ENCODE measurements at places on chromosomes 11 and 22. TPM values are rescaled to one million over a fixed set of nuclear protein-coding genes. Genes with fewer than 3 reads are reported as not detected.

DNA sequence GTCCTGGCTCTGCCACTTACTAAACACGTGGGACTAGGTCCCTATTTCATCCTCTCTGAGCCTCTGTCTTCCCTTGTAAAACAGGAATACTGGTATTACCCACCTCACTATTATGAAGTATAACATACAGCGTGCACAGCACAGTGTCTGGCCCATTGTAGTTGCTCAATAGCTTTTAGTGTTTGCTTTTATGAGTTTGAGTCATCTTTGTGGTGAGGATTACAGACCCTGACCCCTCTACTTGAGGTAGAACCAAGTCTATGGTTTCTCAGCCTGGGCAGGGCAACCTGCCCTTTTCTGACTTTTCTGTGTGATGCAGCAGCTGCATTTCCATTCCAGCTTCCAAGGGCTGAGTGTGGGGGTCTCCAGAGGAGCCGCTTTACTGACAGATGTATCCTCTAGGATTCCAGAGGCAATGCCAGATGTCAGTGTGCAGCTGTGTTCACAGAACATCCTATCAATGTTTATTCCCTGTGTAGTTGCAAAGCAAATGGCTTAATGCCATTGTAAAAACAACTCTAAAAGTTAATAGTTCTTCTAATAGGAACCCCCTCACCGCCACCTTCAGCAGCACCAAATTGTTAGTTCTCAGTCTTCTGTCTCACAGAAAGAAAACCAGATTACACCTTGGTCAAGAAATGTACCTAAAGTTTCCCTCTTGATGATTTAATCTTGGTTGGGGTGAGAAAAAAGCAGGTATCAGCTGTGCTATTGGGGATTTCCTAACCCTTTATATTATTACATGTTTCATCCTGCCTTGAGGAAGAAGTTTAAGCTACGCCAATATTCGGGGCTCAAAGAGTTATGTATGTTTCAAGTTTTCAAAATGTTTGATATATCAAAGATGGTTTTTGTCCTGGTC lies 16.8 kb downstream of the PRR5L start:
- no peak for DNase-seq
- H3K27me3 ChIP-seq, result no peaks in the 10 kb centered on the region
- H3K36me3 ChIP-seq, result no peaks in the 10 kb centered on the region
- H3K27ac ChIP-seq, result no peak overlapping the region
- no peaks in the 10 kb centered on the region for H3K4me1 ChIP-seq
- no peak overlapping the region for H3K4me3 ChIP-seq

GRCh38 chr11:102886999-102887398 lies 12.2 kb upstream of the MMP12 start:
- H3K27ac ChIP-seq, result no peak overlapping the region
- H3K4me1 ChIP-seq, result no peaks in the 10 kb centered on the region
- H3K36me3 ChIP-seq, result no peaks in the 10 kb centered on the region

GRCh38 chr11:101091781-101092180 lies 37.8 kb downstream of the PGR start:
- no peaks in the 10 kb centered on the region for H3K36me3 ChIP-seq
- no peak overlapping the region for H3K27ac ChIP-seq
- H3K27me3 ChIP-seq, result no peaks in the 10 kb centered on the region
- no peak overlapping the region for H3K4me3 ChIP-seq
- no peaks in the 10 kb centered on the region for H3K4me1 ChIP-seq

- no peak overlapping the region for H3K4me3 ChIP-seq
- no peaks in the 10 kb centered on the region for H3K27me3 ChIP-seq
- DNase-seq, result no peak
- H3K27ac ChIP-seq, result no peak overlapping the region
- no peaks in the 10 kb centered on the region for H3K4me1 ChIP-seq
These were observed 46.5 kb downstream of the POLD3 start for GRCh38 chr11:74638869-74639268.

DNA sequence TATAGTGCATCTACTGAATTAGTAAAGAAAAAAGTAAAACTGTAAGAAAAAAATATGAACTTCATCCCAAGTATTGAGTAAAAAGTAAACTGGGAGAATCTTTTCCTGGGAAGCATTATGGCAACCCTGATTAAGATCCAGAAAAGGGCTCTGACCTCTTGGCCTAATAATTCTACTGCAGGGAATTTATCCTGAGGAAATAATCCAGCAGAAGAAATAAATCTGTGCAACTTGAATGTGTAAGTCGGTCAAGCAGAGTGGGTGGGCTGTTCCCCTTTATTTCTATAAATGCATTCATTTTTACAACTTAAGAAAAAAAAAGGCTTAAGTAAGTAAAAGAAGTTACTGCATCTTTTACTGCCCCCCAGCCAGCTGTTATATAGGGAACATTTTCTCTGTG lies 111.2 kb upstream of the PARVA start:
- peaks cover 8% of the 10 kb centered on the region for H3K36me3 ChIP-seq
- DNase-seq, result no peak
- H3K27me3 ChIP-seq, result no peaks in the 10 kb centered on the region
- H3K27ac ChIP-seq, result no peak overlapping the region
- H3K4me1 ChIP-seq, result peaks cover 3% of the 10 kb centered on the region

DNA sequence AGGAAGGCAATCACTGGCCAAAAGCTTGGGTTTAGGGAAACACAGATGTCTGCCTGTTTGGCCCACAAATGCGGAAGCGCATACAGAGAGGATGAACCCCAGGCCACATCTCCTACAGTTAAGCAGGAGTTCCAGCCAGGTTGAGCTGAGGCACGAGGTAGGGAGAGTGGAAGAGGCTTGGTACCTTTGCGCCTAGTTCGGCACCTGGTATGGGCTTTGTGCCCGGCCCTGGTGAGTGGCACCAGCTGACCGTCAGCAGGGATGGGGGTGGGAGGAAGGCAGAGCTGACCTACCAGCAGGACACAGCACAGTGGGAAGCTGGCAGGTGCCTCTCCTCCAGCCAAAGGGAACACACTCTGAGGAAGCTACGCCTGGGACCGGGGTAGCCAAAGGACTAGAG lies 57.6 kb downstream of the KCNC1 start:
- peaks cover 18% of the 10 kb centered on the region for H3K4me1 ChIP-seq
- H3K27me3 ChIP-seq, result no peaks in the 10 kb centered on the region
- no peak overlapping the region for H3K4me3 ChIP-seq
- no peak for DNase-seq

GRCh38 chr22:20080776-20081654 lies 974 bp downstream of the DGCR8 start:
- peaks cover 5% of the 10 kb centered on the region for H3K36me3 ChIP-seq
- no peak for DNase-seq
- H3K27ac ChIP-seq, result peak overlapping the region; percentile 85
- H3K4me3 ChIP-seq, result peak overlapping the region; percentile 87

DNA sequence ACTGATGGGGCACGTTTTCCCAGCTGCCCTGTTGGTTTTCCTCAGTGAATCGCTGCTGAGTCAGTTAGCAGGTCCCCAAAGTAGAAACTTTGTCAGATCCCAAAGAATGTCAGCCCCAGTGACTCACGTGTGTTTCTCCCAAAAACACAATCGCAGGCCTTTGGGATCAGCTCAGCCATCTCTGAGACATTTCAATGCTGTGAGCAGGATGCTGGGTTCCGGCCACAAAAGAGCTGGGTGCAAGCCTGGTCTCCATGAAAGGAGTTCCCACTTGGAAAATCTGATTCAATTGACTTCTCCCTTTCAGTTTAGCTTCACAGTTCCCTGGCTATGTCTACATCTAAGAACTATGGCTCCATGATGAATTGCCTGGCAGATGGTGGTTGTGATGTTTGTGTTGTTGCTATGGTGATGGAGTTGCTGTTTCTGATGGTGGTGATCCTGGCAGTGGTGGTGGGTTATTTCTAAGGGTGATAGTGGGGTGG lies 28.0 kb downstream of the MYEOV start:
- H3K4me1 ChIP-seq, result no peaks in the 10 kb centered on the region
- no peak for DNase-seq
- no peak overlapping the region for H3K27ac ChIP-seq
- H3K36me3 ChIP-seq, result no peaks in the 10 kb centered on the region

DNA sequence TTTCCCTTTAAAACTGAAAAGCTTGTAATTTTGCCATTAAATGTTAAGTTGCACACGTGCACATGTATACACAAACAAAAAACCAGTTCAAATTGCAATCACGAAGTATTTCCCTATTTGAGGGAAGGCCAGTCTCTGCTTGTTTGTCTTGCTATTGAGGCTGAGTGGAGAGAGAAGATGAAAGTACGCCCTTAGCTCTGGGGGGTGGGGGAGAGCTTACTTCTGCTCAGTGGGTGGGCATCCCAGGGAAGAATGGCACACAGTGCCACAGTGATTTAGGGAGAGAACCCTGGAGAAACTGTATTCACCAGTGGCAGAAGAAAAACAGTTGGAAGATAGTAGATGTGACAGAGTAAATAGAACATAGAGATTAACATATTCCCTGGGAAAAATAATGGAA lies 8.7 kb downstream of the YAP1 start:
- H3K27me3 ChIP-seq, result no peaks in the 10 kb centered on the region
- H3K4me1 ChIP-seq, result peaks cover 75% of the 10 kb centered on the region
- no peaks in the 10 kb centered on the region for H3K36me3 ChIP-seq
- peak overlapping the region; percentile 65 for H3K27ac ChIP-seq
- H3K4me3 ChIP-seq, result no peak overlapping the region

DNA sequence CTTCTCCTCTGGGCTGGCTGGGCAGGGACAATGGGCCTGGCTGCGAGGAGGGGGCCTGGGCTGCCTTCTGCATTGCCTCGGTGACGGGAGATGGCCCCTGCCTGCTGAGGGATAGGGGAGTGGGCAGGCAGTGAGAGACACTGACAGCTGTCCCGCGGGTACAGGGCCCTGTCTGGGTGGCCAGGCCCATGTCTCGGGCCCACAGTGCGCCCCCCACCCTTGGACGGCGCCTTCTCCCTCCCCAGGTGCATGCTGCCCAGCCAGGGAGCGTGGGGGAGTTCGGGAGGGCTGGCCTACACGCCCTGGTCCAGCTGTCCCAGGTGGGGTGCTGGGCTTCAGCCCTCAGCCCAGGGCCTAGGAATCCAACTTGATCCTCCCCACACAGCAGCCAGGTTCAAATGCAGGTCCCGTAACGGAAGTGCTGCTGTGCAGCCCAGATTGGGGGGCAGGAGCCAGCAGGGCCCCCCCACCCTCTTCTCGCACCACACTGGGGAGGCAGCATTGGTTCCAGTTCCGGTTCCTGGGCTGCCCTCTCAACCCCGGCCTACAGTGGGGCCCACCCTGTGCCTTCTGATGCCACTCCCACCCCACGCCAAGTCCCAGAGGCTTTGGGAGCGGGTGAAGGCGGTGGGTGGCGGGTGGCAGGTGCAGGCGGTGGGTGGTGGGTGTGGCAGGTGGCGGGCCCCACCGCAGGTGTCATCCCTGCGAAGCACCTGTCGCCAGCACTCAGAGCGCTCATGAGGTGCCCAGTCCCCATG lies 7.3 kb upstream of the TSSC4 start:
- H3K36me3 ChIP-seq, result peaks cover 23% of the 10 kb centered on the region
- H3K4me1 ChIP-seq, result peaks cover 34% of the 10 kb centered on the region
- no peak overlapping the region for H3K4me3 ChIP-seq
- no peak for DNase-seq
- no peak overlapping the region for H3K27ac ChIP-seq

GRCh38 chr11:76293189-76293631 lies 86.9 kb upstream of the WNT11 start:
- no peaks in the 10 kb centered on the region for H3K4me1 ChIP-seq
- no peaks in the 10 kb centered on the region for H3K36me3 ChIP-seq
- DNase-seq, result no peak

GRCh38 chr11:78020246-78020645 lies 2.8 kb downstream of the KCTD14 start:
- no peaks in the 10 kb centered on the region for H3K36me3 ChIP-seq
- no peaks in the 10 kb centered on the region for H3K4me1 ChIP-seq
- DNase-seq, result no peak

DNA sequence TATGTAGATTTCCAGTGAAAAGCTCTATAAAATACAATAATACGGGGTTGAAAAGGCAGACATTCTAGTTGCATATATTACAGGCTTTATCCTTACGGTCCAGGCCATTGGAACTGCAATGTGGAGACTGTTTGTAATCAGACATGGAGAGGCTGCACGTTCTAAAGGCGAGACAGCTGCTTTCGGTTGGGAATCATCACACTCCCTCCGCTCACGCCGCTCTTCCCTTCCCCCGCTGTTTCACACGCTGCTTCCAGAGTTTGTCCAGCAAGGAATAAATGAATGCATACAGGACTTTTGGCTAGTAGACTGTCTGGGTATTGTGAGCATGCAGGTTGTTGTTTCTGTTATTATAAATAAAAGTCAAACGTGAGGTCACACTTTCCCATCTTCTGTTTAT lies 13.5 kb upstream of the EFCAB6 start:
- H3K27me3 ChIP-seq, result peaks cover 30% of the 10 kb centered on the region
- peaks cover 15% of the 10 kb centered on the region for H3K4me1 ChIP-seq
- no peak for DNase-seq
- H3K27ac ChIP-seq, result no peak overlapping the region
- no peak overlapping the region for H3K4me3 ChIP-seq

- peaks cover 6% of the 10 kb centered on the region for H3K4me1 ChIP-seq
- no peaks in the 10 kb centered on the region for H3K27me3 ChIP-seq
- H3K27ac ChIP-seq, result no peak overlapping the region
- DNase-seq, result no peak
- H3K36me3 ChIP-seq, result no peaks in the 10 kb centered on the region
These were observed 16.6 kb downstream of the TSPAN18 start for GRCh38 chr11:44743326-44743725.

- H3K4me1 ChIP-seq, result peaks cover 6% of the 10 kb centered on the region
- peaks cover 23% of the 10 kb centered on the region for H3K27me3 ChIP-seq
- no peak overlapping the region for H3K27ac ChIP-seq
- H3K4me3 ChIP-seq, result no peak overlapping the region
These were observed 4.2 kb upstream of the NFAM1 start for GRCh38 chr22:42436404-42436803.

GRCh38 chr11:353179-353873 lies 16.0 kb upstream of the B4GALNT4 start:
- no peaks in the 10 kb centered on the region for H3K36me3 ChIP-seq
- H3K4me3 ChIP-seq, result no peak overlapping the region
- peak; percentile 60 for DNase-seq
- H3K27me3 ChIP-seq, result no peaks in the 10 kb centered on the region
- peak overlapping the region; percentile 92 for H3K27ac ChIP-seq

GRCh38 chr11:45025716-45026492 lies 75.2 kb upstream of the TP53I11 start:
- H3K4me1 ChIP-seq, result peaks cover 24% of the 10 kb centered on the region
- H3K27ac ChIP-seq, result peak overlapping the region; percentile 73
- H3K36me3 ChIP-seq, result no peaks in the 10 kb centered on the region
- H3K4me3 ChIP-seq, result no peak overlapping the region
- DNase-seq, result peak; percentile 33

- no peaks in the 10 kb centered on the region for H3K36me3 ChIP-seq
- H3K4me3 ChIP-seq, result no peak overlapping the region
- H3K4me1 ChIP-seq, result peaks cover 34% of the 10 kb centered on the region
- no peaks in the 10 kb centered on the region for H3K27me3 ChIP-seq
- no peak overlapping the region for H3K27ac ChIP-seq
These were observed 13.2 kb downstream of the ZNRF3 start for GRCh38 chr22:28896611-28897010.

GRCh38 chr11:69215784-69216415 lies 60.2 kb downstream of the SMIM38 start:
- H3K36me3 ChIP-seq, result no peaks in the 10 kb centered on the region
- no peak for DNase-seq
- H3K4me1 ChIP-seq, result no peaks in the 10 kb centered on the region
- no peak overlapping the region for H3K27ac ChIP-seq
- H3K27me3 ChIP-seq, result no peaks in the 10 kb centered on the region
- H3K4me3 ChIP-seq, result no peak overlapping the region

Gene NFAM1
- total RNA-seq, result 0.20 TPM

Gene XRRA1
- total RNA-seq, result 16.8 TPM

Gene PANX1
- 29.1 TPM for total RNA-seq

Gene TANGO2
- 43.0 TPM for total RNA-seq

Gene MMP13
- not detected for total RNA-seq

Gene ARHGAP8
- total RNA-seq, result not detected

Gene OR8G5
- total RNA-seq, result not detected

Gene ZNF214
- 1.4 TPM for total RNA-seq

Gene MS4A12
- total RNA-seq, result not detected

Measured in gastrocnemius medialis (tissue), 4 donors.